Mesendoderm (in vitro differentiated cells): ENCODE measurements at places on chromosomes 1 and 21.

DNA sequence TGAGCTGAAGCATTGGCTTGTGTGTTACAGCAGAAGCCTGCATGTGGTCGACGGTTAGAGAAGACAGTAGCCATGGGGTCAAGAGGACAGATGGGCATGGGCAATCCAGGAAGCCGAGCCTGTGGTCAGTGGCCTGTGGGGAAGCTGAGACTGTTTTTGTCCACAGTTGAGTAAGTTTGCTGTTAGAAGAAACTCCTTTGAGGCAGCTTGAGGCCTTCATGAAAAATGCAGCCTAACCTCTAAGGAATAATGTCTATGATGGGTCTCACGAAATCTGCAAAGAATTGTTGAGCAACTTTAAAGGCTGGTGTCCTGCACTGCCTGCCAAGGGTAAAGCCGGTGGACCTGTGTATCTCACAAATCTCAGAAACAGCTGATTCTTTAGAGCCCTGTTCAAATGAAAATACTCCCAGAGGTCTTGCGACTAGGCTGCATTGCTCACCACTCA is 322.4 kb downstream of the SETD4 start:
- no peak overlapping the region for H3K27ac ChIP-seq
- no peaks in the 10 kb centered on the region for H3K36me3 ChIP-seq
- H3K27me3 ChIP-seq = no peaks in the 10 kb centered on the region
- no peaks in the 10 kb centered on the region for H3K4me1 ChIP-seq

GRCh38 chr1:44620072-44620471 is 54.2 kb downstream of the TMEM53 start:
- H3K27ac ChIP-seq = no peak overlapping the region
- no peak overlapping the region for H3K4me3 ChIP-seq
- H3K36me3 ChIP-seq = no peaks in the 10 kb centered on the region
- H3K27me3 ChIP-seq = peaks cover 3% of the 10 kb centered on the region

DNA sequence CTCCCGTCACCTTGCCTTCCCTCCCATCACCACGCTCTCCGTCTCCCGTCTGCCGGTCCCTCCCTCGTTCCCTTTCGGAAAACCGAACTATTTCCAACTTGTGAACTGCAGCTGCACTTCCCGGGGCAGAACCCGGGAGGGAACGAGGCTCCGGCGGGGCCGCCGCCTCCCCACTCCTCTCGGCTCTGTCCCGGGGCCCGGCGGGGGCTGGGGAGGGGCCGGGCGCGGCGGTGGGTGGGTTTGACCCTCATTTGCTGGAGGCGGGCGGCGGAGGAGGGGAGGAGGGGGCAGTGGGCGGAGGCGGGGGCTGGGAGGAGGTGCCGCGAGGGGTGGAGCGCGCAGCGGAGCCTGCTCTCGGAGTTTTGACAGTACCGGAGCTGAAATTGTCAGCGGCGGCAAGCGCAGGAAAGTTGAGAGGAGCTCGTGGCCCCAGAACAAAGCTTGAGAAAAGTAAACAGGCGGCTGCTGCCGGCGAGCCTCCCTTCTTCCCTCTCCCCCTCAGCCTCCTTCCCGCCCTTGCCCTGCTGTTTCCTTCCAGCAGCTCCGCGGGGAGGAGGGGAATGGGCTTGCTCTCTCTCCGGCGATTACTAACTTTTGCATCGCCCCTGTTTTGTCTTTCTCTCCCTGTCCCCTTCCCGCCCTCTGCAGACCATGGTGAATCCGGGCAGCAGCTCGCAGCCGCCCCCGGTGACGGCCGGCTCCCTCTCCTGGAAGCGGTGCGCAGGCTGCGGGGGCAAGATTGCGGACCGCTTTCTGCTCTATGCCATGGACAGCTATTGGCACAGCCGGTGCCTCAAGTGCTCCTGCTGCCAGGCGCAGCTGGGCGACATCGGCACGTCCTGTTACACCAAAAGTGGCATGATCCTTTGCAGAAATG is 2.9 kb downstream of the LMO4 start:
- peak overlapping the region; percentile 85 for H3K27ac ChIP-seq
- H3K4me3 ChIP-seq = peak overlapping the region; percentile 64

DNA sequence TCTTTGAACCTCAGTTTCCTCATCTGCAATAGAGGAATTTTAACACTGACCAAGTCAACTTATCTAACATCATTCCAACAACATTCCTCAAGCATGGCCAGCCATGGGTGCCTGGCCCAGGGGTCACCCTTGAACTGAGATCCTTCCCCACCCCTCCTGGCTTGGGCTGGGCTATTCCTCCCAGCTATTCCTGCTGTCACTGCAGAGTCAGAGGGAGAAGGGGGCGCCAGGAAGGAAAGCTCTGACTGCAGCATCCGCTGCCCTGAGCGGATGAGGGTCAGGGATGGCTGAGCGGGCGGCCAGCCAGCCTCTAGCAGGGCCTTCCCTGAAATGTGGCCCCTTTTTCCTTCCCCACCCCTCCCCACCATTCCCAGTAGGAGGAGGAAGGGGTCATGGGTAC is 3.1 kb downstream of the TINAGL1 start:
- peak; percentile 19 for DNase-seq
- H3K36me3 ChIP-seq = no peaks in the 10 kb centered on the region
- peaks cover 14% of the 10 kb centered on the region for H3K4me1 ChIP-seq
- H3K27ac ChIP-seq = no peak overlapping the region

- no peak overlapping the region for H3K4me3 ChIP-seq
- no peaks in the 10 kb centered on the region for H3K27me3 ChIP-seq
- H3K36me3 ChIP-seq = no peaks in the 10 kb centered on the region
- H3K27ac ChIP-seq = no peak overlapping the region
- H3K4me1 ChIP-seq = no peaks in the 10 kb centered on the region
Measured at GRCh38 chr1:56092684-56093570, 486.4 kb downstream of the PLPP3 start.

GRCh38 chr1:167746013-167746672 is 24.4 kb downstream of the MPZL1 start:
- no peak overlapping the region for H3K4me3 ChIP-seq
- H3K36me3 ChIP-seq = no peaks in the 10 kb centered on the region
- no peaks in the 10 kb centered on the region for H3K4me1 ChIP-seq
- no peak for DNase-seq
- H3K27me3 ChIP-seq = no peaks in the 10 kb centered on the region

DNA sequence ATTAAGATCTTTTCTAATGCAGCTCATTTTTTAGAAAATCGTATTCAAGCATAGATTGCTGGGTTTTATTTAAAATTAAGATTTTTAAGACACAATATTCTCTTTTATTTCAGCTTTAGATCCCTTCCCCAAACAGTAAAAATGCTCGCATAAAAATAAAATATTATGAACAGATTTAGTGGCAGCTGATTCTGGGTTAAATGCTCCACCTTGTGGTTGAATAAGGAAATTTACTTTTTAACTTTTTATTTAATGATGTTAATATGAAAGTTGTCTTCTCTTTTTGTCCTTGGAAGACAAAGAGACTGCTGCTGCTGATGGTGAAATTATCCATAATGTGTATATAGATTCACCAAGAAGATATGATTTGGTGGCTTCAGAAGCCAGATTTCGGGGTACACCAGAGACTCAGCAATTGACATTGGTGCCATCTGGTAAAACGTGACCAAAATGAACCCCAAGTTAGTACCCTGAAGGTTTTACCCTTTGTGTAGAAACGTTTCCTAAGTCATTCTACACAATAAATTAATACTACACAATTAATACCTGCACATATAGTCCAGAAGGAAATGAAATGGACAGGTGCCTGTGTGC is 128.0 kb downstream of the ADAMTS1 start:
- no peak for DNase-seq
- no peak overlapping the region for H3K4me3 ChIP-seq
- peaks cover 6% of the 10 kb centered on the region for H3K4me1 ChIP-seq
- no peaks in the 10 kb centered on the region for H3K36me3 ChIP-seq
- no peak overlapping the region for H3K27ac ChIP-seq
- H3K27me3 ChIP-seq = no peaks in the 10 kb centered on the region

DNA sequence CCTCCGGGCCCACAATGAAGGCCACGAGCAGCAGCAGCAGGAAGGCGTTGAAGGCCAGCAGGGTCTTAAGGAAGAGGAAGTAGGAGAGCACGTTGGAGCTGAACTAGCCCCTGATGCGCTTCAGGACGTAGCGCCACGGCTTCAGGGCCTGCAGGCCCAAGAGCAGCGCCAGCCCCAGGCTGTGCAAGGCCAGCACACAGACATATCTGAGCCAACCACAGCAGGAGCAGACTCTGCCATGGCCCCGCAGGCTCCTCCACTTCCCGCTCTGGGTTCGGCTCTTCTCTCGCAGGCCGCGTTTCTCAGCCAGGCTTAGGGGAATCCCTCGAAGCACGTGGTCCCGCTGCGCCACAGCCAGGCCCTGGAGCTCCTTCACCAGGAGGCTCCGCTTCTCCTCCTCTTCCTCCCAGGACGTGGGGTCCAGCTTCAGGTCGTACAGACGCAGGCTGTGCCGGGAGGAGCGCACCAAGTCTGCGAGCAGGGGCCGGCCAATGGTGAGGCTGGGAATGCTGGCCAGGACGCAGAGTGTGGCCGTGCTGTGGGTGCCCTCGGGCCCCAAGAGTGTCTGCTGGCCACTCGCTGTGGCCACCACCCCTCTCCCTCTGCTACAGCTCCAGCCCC is 41.7 kb downstream of the ZNF691 start:
- H3K4me1 ChIP-seq = no peaks in the 10 kb centered on the region
- DNase-seq = no peak
- no peaks in the 10 kb centered on the region for H3K36me3 ChIP-seq
- H3K27ac ChIP-seq = no peak overlapping the region
- H3K4me3 ChIP-seq = no peak overlapping the region

GRCh38 chr1:85681087-85681486 is 27.1 kb downstream of the ZNHIT6 start:
- H3K4me1 ChIP-seq = no peaks in the 10 kb centered on the region
- no peaks in the 10 kb centered on the region for H3K27me3 ChIP-seq
- H3K36me3 ChIP-seq = no peaks in the 10 kb centered on the region
- no peak overlapping the region for H3K4me3 ChIP-seq

DNA sequence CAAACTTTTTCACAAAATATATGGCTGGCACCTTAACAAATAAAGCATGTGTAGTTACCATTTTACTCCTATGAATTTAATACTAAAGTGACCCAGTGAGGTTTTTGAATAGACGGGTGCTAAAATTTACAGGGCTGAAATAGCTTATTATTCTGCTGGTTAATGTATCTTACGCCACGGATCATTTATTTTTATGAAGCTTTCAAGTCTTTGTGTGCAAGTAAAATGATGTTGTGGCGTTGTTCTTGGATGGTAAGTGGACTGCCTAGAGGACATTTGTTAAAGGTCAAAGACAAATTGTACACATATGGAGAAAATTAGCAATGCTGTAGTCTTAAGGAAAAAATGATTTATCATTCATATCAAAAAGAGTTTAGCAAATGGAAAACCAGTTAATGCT is 22.8 kb downstream of the INSL5 start:
- no peaks in the 10 kb centered on the region for H3K4me1 ChIP-seq
- no peak for DNase-seq
- H3K4me3 ChIP-seq = no peak overlapping the region
- no peak overlapping the region for H3K27ac ChIP-seq
- H3K27me3 ChIP-seq = no peaks in the 10 kb centered on the region
- no peaks in the 10 kb centered on the region for H3K36me3 ChIP-seq

DNA sequence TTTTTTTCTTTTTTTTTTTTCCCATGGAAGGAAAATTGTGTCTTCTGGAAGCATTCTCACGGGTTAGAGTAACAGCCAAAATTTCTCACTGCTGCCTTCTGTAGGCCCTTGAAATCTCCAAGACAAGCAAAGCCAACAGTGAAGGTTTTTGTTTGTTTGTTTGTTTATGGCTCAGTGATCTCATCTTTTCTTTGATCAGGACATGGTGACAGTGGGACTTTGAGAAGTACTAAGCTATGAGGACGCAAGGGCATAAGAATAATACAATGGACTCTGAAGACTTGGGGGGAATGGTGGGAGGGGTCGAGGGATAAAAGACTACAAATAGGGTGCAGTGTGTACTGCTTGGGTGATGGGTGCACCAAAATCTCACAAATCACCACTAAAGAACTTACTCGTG is 419.4 kb downstream of the PTPRC start:
- no peaks in the 10 kb centered on the region for H3K27me3 ChIP-seq
- H3K4me3 ChIP-seq = no peak overlapping the region
- no peaks in the 10 kb centered on the region for H3K4me1 ChIP-seq

DNA sequence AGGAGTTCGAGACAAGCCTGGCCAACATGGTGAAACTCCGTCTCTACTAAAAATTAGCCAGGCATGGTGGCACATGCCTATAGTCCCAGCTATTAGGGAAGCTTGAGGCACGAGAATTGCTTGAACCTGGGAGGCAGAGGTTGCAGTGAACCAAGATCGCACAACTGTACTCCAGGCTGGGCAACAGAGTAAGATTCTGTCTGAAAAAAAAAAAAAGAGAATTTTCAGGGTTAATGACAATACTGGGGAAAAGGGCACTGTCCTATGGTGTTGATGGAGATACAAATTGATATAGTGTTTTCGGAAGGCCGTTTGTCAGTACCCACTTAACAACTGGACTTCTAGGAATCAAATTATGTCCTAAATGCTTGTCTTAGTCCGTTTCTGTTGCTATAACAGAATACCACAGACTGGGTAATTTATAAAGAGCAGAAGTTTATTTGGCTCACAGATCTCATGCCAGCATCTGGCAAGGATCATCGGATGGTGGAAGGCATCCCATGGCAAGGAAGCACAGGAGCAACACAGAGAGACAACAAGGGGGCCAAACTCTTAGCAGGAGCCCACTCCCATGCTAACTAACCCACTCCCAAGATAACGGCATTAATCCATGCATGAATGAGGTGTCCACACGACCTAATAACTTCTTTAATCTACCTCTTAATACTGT is 41.3 kb downstream of the ZBTB8A start:
- no peak overlapping the region for H3K4me3 ChIP-seq
- H3K27me3 ChIP-seq = no peaks in the 10 kb centered on the region
- H3K4me1 ChIP-seq = no peaks in the 10 kb centered on the region
- no peaks in the 10 kb centered on the region for H3K36me3 ChIP-seq
- no peak for DNase-seq

DNA sequence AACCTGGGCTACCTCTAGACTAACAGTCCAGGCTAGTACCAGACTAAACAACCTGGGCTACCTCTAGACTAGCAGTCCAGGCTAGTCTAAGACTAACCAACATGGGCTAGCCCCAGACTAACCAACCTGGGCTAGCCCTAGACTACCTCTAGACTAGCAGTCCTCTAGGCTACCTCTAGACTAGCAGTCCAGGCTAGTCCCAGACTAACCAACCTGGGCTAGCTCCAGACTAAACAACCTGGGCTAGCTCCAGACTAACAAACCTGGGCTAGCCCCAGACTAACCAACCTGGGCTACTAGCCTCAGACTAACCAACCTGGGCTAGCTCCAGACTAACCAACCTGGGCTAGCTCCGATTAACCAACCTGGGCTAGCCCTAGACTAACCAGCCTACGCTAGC is 2.0 kb downstream of the TFF2 start:
- H3K36me3 ChIP-seq = no peaks in the 10 kb centered on the region
- no peak overlapping the region for H3K27ac ChIP-seq
- no peak for DNase-seq
- H3K27me3 ChIP-seq = no peaks in the 10 kb centered on the region
- H3K4me1 ChIP-seq = no peaks in the 10 kb centered on the region
- no peak overlapping the region for H3K4me3 ChIP-seq
